ENCODE measurements at places on chromosomes 16 and 17. TPM values are rescaled to one million over a fixed set of nuclear protein-coding genes. Genes with fewer than 3 reads are reported as not detected.

- DNase-seq = no peak
These were observed 4.8 kb downstream of the GFAP start for GRCh38 chr17:44910231-44911106.

DNA sequence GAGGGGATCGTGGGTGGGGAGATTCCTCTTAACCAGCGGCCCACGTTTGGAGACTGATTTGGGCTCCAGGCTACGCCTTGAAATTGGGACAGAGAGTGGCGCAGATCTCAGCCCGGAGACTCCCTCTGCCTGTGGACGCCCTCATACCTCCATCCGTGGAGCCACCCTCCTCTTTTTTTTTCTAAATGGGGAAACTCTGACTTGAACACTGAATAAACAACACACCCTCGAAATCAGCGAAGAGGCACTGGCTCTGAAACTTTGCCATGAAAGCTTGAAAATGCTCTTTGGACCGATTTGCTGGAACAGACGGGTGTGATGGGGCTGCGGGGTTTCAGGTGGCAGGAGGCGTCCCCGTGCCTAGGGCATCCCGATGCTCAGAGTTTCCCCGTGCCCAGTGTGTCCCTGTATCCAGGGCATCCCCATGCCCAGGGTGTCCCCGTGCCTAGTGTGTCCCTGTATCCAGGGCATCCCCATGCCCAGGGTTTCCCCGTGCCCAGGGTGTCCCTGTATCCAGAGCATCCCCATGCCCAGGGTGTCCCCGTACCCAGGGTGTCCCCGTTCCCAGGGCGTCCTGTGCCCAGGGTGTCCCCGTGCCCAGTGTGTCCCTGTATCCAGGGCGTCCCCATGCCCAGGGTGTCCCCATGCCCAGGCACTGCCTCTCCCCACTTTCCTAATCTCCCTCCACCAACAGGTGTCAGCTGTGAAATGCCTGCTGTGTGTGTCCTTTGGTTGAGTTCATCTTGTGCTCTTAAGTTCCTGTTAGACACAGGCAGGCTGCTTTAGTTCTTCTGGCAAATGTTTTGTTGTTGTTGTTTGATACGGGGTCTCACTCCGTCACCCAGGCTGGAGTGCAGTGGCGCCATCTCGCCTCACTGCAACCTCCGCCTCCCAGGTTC is 187.0 kb downstream of the SEC14L1 start:
- peak; percentile 33 for DNase-seq

DNA sequence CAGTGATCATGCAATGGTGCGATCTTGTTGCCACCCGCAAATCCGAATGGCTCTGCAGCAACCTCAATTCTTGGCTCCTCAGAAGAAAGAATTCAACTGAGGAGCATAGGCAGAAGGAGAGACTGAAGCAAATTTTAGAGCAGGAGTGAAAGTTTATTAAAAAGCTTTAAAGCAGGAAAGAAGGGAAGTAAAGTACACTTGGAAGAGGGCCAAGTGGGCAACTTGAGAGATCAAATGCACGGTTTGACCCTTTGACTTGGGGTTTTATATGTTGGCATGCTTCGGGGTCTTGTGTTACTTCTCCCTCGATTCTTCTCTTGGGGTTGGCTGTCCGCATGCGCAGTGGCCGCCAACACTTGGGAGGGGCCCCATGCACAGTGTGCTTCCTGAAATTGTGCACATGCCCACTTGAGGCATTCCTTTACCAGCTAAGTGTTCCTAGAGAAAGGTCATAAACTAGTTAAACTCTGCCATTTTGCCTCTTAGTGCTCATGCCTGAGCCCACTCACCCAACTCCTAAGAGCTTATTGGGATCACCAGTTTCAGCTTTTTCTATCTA is 36.7 kb downstream of the ZNRF1 start:
- no peak for DNase-seq

DNA sequence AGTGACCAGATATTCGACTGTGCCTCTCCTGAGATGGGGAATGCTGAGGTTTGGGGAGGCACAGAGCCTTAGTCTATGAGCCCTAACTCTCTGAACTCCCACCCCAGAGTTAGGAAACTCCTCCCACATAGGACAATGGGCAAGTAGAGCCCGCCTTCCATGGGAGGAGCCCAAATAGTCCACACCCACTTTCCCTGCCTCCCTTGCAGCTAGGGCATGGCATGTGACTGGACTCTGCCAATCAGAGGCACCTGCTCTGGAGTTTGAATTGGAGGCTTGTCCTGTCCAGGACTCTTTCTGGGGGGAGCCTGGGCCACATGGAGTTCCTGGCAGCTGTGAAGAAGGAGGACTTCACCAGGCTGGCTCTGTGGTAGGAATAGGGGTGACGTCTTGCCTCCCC is 48.4 kb downstream of the SOCS1 start:
- no peak for DNase-seq

GRCh38 chr16:3836641-3837040 is 43.9 kb downstream of the CREBBP start:
- no peak for DNase-seq

Gene SOST
- total RNA-seq = not detected

Gene CCL7
- total RNA-seq = not detected

Gene TMIGD1
- not detected for total RNA-seq

Measured in occipital lobe (tissue), 3 donors.